ENCODE measurements at places on chromosomes 5 and 9. TPM values are rescaled to one million over a fixed set of nuclear protein-coding genes. Genes with fewer than 3 reads are reported as not detected.

The GABRA1 gene
- not detected for total RNA-seq

The CARTPT gene
- total RNA-seq = not detected

The SLC9A3 gene
- 1.6 TPM for total RNA-seq

The RASGRF2 gene
- 7.6 TPM for total RNA-seq

The TAF9 gene
- 89.0 TPM for total RNA-seq

DNA sequence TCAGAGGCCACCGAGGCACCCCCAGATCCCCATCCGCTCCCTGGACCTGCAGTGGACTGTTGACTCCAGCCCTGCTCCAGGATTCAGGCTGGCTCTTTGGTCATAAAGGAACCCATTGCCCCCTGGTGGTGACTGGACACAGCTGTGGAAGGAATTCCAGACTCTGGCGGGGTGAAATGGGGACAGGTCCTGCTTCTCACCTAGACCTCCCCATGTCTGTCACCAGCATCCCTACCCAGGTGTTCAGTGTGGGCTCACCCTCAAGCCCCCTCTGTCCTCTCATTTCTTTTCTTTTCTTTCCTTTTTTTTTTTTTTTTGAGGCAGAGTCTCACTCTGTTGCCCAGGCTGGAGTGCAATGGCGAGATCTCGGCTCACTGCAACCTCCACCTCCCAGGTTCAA, 25.5 kb upstream of the STXBP1 start:
- peak; percentile 71 for ATAC-seq

DNA sequence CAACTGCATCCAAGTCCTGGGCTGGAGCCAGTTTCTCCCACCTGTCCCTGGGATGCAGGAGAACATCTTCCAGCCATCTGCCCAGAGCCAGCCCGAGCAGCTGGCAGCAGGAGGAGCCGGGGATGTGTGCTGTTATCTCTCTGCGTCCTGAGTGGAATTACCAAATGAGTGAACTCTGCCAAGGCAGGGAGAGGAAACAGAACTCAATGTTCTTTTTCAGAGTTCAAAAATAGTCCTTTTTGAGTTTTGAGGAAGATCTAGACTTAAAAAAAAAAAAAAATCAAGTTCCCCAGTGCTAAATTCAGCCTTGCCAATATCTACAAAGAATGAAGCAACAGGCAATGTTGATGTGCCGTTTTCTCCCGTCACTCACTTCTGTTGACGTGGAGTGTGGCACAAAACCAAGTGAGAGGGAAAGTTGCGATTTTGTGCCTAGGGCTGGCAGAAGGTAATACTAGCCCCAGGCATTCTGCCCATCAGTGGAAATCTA, 56.2 kb downstream of the TMOD1 start:
- no peak for ATAC-seq

- ATAC-seq = no peak
Observed at GRCh38 chr9:95284162-95285080, 33.1 kb downstream of the FANCC start.

DNA sequence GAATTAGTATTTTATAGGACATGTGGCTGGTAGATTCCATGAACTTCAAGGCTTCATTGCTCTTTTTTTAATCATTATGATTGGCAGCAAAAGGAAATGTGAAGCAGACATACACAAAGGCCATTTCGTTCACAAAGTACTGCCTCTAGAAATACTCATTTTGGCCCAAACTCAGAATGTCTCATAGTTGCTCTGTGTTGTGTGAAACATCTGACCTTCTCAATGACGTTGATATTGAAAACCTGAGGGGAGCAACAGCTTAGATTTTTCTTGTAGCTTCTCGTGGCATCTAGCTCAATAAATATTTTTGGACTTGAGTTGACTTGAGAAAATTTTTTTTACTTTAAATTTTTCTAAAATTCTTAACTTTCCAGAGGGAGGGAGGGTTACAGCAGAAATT, 12.4 kb downstream of the KCNV2 start:
- ATAC-seq = no peak

DNA sequence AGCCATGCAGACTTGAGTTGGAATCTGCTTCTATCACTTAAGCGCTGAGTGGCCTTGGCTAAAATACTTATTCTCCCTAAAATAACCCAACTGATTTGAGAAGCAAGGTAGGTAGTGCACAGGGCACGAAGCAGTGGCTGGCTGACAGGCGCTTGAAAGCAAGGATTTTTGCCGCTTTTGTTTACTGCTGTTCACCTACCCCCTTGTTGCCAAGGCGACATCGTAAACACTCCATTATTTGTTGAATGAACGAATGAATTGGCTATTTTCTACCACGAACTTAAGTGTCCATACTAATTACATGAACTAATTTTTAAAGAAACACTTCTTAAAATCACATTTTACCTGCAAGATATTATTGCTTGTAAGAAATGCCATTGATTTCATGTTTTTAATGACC, 98.0 kb downstream of the ANKH start:
- no peak for ATAC-seq

- no peak for ATAC-seq
Observed at GRCh38 chr9:136650648-136651047, 12.1 kb upstream of the EGFL7 start.

DNA sequence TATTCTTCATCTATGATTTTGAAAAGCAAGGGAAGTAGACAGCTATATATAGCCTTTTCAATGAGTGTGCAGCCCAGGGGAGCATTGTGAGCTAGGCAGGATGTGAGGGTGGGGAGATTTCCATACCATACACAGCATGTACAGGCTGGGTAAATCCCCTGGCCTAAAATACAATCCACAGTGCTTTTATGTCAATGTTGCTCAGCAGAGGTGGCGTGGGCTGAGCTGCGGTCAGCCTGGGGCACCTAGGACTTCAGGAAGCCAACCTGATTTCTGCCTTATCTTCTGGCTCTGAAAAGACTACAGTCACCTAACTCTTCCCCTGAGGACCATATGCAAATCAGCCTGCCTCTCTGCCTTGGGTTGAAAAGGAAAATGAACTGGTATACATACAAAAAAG, 6.3 kb upstream of the GARIN3 start:
- peak; percentile 94 for ATAC-seq

GRCh38 chr5:78719504-78720219, 71.1 kb upstream of the LHFPL2 start:
- no peak for ATAC-seq

DNA sequence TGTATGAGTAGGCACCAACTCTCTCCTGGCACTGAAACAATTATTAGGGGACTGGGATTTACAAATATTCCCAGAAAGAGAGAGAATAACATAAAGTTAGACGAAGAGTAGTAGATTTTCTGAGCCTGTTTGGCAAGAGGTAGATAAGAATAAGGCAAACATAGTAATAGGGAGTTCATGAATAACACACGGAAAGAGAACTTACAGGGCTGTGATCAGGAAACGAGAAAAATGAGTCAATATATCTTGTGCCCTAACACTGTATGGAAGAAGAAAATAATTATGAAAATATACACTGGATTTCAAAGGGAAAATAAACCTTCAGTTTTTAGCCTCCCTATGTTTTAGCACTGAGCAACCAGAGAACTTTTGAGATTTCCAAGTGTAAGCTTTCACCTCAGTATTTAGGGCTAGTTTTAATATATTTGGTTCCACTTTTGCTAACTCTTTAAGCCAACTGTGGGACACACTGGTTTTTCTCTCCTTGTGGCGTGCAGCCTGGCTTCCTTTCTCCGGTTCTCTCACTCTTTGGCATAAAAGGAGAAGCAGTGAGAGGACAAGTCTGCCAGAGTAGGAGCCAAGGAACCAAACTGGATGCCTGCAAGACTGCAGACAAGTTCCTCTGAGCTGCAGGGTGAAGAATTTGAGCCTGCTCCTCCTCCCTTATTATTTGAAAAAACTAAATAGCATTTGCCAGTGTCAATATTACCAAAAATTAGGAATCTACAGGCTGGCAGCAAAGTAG, 6.6 kb upstream of the KCNN2 start:
- ATAC-seq = no peak

DNA sequence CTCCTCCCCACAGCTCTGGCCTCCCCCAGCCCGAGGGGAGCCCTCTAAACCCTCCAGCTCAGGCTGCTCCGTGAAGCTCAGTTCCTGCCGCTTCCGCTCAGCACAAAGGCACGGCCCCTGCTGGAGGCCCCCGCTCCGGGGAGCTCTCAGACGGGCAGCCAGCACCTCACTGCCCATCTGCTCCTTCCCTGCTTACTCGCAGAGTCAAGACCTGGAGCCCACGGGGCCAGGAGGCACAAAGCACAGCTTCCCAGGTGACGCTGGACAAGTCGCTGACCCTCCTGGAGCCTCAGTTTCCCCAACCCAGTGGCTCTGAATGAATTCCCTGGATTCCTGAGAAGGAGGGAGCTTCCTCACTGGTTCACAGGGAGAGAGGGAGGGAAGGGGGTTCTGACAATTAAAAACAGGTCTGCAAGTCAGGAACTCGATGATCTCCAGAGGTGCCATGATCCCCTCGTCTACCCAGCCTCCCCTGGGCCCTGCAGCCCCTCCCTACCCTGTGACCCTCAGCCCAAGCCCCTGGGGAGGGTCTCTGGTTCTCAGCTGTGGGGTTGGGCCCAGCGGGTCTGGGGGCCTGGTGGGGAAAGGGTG, 36.2 kb downstream of the VAV2 start:
- ATAC-seq = peak; percentile 57

DNA sequence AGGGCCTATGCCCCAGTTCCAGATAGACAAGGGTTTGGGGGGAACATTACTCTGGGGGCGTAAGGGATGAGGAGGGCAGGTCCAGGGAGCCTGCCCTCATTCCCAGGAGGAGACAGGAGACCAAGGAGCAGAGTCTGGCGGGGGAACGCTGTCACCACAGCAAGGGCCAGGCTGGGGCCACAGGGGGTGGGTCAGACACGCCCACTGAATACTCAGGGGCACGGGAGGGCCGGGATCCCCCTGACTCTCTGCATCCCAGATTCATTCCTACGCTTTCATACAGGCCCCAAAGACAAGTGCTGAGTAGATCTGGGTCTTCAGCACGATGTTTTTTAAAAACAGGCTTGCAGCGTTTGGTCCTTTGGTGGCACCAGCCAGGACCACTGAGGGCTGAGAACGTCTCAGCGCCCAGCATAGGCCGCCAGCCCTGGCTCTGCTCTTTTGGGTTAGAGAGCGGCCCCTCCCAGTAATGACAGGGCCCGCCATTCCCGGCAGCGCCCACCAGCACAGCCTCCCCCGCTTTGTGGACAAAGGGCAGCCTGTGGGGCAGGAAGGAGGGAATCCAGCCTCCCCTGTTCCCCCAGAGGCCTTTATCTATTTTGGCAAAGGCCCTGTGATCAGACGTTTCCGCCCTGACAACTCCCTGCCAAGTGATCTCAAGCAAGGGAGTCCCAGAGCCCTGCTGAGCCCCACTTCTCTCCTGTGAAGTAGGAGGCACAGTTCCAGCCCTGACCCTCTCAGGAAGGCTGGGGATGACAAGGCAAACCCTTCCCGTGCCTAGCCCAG, 24.9 kb downstream of the NEK6 start:
- ATAC-seq = no peak

- no peak for ATAC-seq
Observed at GRCh38 chr5:163758283-163758711, 252.9 kb downstream of the MAT2B start.

GRCh38 chr5:74179179-74179578, 461.3 kb downstream of the ENC1 start:
- ATAC-seq = no peak

- ATAC-seq = no peak
Observed at GRCh38 chr5:17157294-17157693, 60.1 kb upstream of the BASP1 start.

DNA sequence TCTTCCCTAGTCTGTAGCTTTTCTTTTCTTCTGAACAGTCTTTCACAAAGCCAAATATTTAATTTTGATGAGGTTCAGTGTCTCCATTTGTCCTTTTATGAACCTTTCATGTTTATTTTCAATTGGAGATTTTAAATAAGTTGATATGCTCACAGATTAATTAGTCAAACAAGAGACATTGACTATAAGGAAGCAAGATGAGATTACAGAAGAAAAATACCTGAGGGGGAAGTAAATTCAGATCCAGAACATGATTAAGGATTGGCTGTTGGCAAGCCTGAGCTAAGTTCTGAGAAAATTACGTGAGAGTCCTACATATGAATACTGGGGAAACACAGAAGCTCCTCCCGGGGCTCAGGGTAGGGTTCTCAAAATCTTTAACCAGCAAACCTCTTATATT, 1039.8 kb upstream of the SEMA6A start:
- ATAC-seq = no peak

GRCh38 chr5:91957666-91958065, 574.5 kb upstream of the ARRDC3 start:
- no peak for ATAC-seq

- peak; percentile 23 for ATAC-seq
Observed at GRCh38 chr9:128554155-128554862, 1.9 kb downstream of the SPTAN1 start.

DNA sequence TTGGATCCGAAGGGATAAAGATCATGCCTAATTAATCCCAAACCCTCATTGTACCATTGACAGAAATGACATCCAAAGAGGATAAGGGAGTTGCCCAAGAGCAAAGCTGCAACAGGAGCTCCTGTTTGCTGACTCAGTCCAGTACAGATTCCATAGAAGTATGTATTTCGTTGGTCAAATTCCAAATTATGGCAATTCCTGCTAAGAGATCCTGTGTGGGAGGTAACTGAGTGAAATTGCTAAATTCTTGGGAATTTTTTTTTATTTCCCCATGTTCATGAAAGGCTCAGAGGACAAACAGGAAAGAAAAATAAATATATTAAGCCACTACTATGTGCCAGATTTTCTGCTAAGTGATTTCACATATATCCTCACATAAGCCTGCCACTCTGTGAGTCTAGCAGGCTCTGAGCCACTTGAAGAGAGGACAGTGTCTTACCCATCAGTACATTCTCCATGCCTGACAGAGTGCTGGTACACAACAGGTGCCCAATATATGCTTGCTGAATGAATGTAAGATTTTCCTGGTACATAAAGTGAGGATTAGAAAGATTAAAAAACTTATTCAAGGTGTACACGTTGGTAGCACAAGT, 132.7 kb downstream of the GLIS3 start:
- ATAC-seq = no peak

- peak; percentile 29 for ATAC-seq
Observed at GRCh38 chr5:62689599-62690368, 111.2 kb downstream of the LRRC70 start.

DNA sequence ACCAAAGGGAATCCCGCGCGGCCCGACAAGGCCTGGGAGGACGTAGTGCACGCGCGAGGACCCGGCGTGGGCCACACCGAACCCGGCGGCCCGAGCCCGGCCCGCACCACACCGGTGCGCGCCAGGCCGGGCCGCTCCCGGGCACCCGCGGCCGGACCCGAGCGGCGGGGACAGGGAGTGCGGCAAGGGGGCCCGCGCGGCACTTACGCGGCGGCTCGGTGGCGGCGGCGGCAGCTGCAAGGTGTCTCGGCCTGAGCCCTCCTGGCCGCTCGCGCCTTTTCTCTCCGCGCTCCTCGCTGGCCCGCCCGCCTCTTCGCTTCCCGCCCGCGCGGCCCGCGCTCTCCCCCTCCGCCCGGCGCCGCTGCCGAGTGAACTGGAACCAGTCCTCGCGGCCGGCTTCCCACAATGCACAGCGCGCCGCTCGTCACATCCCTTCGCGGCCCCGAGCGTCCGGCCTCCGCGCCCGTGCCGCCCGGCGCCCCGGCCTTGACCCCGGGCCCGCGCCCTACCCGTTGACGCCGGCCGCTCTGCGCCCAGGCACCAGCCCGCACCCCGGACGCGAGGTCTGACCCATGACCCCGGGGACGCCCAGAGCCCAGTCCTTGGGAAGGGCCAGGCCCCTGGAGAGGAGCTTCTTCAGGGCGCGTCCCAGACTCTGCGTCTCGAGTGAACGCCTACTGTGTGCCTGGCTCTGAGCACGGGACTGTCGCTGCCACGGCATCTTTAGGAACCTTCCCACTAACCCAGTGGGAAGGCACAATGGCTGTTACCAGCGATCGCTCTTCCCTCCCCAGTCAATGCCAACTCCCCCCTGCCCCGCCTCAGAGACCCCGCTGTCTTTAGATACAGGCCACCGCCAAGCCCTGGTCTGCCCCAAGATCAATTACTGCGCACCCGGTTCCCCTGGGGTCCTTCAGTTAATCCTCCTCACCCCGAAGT, at the start of gene MACROH2A1:
Gene MACROH2A1 (minus strand): TSS at position 377 of the 939 bp plus-strand sequence. CDS start 10,138 bp downstream, outside the sequence.
- peak; percentile 92 for ATAC-seq
